ENCODE measurements at places on chromosomes 3 and 15. TPM values are rescaled to one million over a fixed set of nuclear protein-coding genes. Genes with fewer than 3 reads are reported as not detected.

DNA sequence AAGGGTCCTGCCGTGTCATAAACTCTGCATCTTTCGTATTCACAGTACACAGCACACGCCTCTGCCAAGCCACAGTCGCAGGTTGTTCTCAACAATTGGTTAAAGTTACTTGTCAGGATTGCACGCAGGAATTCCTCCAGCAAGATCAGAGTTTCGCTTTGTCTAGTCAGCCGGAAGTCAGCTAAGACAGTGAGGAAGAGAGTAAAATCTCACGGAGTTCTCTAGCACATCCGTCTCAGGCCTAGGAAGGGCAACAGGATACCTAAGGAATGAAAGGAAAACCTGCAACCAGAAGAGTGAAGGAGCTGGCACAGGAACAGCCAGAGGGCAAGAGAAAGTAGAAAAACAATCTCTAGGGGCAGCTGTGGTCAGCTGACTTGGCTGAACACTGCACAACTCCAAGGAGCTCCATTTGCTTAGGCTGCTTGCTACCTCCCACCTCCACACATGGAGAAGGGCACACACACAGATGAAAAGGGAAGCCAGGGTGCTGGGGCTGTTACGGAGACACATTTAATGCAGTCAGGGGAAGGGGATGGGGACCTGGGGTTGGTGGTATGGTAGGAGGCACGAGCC lies 23.7 kb downstream of the RORA start:
- DNase-seq = no peak

DNA sequence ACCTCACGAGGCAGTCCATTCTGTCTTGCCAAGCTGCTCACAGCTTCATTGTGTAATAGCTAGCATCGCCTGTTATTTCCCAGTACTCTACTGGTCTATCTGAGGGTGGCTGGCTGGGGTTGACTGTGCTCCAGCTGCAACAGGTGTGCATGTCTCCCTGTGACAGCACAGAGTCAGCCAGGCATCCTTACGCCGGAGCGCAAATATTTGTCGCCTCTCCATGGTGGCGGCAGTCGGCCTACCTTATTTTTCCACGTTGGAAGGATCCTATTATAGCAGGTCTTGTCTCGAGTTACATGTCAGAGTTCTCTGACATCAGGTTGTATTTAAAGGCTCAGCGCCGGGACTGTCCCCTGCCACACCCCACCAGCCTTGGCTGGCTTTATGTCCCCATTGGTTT lies 307.1 kb downstream of the TLE3 start:
- DNase-seq = no peak

RASGRP1 gene
- total RNA-seq = 0.04 TPM

DNA sequence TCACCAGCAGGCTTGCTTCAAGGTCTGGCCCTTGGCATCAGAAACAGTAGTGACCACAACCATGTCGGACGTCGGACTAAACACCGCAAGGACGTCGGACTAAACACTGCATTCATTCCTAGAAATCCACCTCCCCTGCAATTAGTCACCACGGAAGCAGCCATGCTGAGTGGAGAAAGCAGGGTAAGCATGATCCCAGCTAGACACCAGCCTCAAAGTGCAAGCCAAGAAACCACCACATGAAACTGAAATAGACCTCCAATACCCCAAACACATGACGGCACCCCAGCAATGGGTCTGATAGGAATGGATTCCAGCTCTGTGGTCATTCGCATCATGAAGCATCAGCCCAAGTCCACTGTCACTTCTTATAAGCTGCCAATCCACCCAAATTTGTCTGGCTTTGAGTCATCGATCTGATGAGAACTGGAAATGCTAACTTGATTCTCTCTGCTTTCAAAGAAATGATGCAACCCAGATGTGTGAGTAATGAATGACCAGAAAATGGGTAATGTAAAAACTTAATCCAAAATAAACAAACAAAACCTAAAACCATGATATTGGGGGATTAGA lies 348.3 kb upstream of the TMCO5A start:
- no peak for DNase-seq

DNA sequence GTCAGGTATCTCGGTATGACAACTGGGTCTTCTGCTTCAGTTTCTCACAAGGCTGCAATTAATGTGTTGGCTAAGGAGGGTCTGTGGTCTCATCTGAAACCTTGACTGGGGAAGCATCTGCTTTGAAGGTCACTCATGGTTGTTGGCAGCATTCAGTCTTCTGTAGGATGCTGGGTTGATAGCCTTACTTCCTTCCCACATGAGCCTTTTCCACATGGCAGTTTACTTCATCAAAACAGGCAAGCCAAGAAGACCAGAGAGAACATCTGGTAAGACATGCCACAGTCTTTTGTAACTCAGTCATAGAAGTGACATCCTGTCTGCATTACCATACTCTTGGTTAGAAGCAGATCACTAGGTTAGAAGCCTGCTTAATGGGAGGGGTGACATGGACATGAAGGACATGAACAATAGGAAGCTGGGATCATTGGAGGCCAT lies 49.5 kb downstream of the CMC1 start:
- DNase-seq = no peak

DNA sequence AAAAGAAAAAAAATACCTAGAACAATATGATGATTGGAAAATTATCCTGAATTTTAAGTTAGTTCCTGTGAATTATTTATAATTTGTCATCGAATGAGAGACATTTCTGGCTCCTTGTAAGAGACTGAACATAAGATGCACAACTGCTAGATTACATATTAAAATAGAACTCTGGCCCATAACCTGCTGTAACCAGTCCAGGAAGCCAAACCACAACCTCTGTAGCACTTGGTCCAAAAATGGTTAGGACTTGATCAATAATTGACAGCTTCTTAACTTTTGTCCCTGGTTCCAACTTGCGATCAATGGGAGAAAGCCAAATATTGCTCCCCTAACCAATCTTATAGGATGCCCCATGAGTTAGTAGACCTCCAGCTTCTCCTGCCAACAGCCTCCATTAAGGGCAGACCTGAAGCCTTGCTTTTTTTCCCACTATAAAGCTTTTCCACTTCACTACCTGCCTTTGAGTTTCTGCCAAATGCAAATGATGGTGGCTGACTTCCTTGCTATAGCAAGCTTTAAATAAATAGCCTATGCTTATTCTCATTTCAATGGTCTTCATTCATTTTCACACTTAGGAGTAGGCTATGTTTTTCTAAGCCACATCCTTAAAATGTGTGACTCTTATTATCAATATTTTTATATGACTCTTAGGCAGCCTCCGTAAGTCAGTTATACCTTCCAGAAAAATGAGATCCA lies 224.0 kb upstream of the ARHGEF26 start:
- DNase-seq = no peak

GRCh38 chr3:47024932-47025331 lies 45.5 kb downstream of the NBEAL2 start:
- no peak for DNase-seq
